ENCODE measurements at places on chromosomes 11 and 22.

GRCh38 chr11:63243533-63243932 is at the start of gene SLC22A25:
Gene SLC22A25 (minus strand): TSS chr11:63243599. CDS start chr11:63229652, 13,947 bp downstream.
- no peak for DNase-seq

- DNase-seq, result peak; percentile 84
Observed at GRCh38 chr11:6618117-6619003, 862 bp downstream of the TPP1 start.

GRCh38 chr11:134519788-134520187 is 107.7 kb upstream of the B3GAT1 start:
- no peak for DNase-seq

- peak; percentile 92 for DNase-seq
Observed at GRCh38 chr22:41668971-41669911, 19.4 kb downstream of the SNU13 start.

DNA sequence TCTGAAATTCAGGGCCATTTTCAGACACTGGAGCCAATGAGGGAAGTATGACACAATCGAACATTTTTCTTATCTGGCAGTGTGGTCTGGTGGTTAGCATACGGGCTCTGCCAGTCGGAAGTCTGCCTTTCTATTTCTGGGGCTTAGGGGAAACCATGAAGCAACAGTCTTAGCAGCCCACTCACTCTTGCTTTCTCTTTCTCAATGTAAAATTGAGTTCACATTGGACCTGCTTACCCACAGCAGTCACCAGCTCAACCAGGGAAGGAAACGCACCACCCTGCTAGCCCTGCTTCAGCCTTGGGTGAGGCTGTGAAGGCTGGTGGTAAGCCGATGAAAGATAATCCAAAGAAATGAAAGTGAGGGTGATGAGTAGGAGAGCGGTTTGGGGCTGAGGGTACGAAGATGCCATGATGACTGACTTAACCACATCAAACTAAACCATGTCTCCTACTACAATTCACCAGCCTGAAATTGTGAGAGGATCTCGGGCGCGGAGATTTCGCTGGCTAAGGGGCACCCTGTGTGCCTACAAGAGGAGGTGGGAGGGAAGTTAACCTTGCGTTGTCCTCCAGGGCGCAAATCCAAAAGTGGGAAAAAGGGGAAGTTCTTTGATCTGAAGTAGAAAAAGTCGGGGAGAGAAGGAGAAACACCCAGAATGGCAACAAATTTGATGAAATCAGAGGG is 2.0 kb upstream of the LMO2 start:
- no peak for DNase-seq

DNA sequence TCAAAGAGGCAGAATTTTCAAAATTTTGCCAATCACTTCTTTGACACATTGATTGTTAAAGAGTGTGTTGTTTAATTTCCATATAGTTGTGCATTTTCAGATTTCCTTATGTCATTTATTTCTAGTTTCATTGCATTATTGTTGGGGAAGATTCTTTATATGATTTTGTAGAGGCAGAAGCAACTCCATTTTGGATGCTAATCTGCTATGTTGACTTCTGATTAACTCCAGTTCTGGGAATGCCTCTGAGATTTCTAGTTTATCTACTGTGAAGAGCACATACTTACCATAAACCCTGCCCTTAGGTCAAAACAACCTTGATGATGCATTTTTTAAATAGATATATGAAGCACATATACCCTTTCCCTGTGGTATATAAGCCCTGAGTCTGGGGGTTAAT is 29.5 kb upstream of the ZBED5 start:
- DNase-seq, result no peak

- DNase-seq, result no peak
Observed at GRCh38 chr11:24163146-24163545, 333.7 kb upstream of the LUZP2 start.

DNA sequence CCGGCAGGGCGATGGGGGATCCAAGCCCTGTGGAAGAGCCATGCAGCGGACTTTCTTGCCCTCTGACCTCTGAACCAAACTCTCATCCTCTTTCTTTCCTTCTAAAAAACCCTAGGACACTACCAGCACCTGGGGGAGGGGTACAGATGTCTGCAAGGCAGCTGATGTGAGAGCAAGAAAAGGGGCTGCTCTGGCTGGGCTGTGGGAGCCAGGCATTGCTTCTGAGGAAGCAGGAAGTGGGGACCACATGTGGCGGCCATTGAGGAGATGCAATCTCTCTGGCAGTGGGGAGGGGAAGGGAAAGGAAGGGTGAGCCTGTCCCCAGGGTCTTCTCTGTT is 36.0 kb downstream of the FAM83F start:
- DNase-seq, result no peak

GRCh38 chr11:69630017-69630416 is 10.9 kb upstream of the CCND1 start:
- no peak for DNase-seq

DNA sequence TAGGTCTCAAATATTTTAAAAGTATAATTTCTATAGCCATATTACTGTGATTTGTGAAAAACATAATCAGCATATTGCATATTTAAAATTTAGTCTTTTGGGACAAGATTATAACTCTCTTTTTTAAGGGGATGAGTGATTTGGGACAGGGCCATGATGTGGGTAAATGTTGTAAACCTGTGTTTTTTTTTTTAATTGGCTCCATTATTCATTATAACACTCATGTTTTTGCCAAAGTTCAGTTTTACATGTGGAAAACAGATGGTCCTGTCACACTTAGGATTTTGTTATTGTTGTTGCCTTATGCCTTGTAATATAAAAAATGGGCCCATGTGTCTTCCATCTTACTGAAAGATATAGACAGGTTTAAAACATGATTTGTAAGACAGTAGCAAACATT is 1413.5 kb upstream of the RAG2 start:
- no peak for DNase-seq

DNA sequence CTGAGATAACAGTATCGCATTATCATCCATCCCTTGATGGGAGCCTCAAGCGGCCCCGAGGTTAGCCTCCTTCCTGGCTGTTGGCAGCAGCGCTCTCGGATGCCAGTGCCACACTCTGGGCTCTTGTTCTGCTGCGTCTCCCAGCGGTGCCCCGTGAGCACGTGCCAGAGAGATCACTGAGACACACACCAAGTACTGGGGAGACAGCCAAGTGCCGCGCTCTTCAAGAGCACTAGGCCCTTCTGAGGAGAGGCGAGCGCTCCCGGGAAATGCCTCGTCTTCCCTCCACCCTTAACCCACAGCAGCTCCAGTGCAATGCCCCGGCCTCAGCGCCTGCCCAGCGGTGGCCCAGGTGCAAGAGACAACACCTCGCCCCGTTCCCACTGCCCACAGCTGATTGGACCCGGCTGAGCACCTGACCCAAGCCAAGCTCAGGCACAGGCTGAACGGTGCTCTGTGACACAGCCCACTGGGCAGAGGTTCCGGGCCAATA is 248.3 kb upstream of the NARS2 start:
- DNase-seq, result no peak

GRCh38 chr22:29689880-29690213 is 30.0 kb upstream of the CABP7 start:
- peak; percentile 33 for DNase-seq

DNA sequence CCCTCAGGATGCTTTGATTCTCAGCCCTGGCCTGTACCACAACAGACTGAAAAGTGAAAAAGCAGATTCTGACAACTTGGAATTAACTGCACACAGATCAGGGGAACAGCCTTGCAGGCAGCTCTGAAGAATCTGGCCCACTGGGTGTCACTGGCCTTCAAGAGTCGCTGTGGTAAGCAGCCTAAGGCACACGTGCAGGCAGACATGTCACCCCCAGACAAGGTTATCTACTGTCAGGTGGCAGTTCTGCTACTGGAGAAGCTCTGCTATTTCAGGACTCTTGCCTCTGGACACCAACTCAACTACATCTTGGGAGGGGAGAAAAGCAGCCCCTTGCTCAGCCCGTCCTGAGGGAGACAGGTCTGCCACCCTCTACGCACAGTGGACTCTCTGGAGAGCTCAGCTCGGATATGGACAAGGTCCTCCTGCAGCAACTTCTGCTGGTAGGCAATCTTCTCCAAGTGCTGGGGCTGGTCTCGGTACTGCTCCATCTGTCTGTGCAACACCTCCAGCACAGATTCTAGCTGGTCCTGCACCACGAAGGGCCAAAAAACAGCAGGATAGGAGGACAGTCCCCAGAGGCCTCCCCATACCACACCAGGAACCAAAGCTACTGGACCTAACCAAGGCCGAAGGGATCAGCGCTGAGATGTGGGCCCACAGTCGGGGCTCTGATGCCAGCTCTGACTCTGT is 63.0 kb downstream of the C11orf58 start:
- no peak for DNase-seq

DNA sequence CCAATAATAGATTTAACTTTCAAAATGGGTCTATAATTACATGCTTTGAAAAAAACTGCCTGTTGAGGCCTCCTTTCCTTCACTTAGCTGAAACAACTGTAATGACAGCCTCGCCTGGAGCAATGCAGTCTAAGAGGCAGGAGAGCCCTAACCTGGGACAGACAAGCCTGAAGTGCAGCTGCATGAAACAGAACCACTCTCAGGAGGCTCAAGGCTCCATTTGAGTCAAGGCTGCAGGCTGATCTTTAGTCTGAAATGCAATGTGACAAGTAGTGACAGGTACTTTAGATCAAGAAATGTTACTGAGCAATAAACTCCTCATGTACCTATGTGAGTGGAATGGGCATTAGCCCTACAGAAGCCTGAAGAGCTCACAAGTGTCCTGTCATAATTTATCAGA is 414.0 kb upstream of the LUZP2 start:
- DNase-seq, result no peak

DNA sequence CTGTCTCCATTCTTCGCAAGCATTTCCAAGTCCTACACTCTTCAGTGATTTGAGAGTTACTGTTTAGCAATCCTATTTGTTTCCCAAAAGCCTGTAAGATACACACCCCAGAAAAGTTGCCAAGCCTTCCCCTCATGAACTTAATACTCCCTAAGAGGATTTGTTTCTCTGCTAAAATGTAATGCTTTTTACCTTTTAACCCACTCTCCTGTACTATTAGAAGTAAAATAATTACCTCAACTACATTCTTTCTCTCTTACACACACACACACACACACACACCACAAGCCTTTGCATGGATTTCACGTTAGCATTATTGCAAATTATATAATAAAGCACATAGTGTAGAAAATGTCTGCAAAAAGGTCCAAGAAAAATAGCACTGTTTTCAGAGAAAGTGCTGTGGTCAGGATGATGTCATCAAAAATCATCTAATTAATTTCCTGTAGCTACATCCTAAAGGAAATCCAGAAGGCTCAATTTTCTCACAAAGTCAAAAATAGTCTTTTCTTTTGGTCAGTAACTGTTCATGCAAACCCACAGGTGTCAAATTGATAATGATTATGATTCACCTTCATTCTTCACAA is 364.1 kb upstream of the PITPNB start:
- peak; percentile 65 for DNase-seq

DNA sequence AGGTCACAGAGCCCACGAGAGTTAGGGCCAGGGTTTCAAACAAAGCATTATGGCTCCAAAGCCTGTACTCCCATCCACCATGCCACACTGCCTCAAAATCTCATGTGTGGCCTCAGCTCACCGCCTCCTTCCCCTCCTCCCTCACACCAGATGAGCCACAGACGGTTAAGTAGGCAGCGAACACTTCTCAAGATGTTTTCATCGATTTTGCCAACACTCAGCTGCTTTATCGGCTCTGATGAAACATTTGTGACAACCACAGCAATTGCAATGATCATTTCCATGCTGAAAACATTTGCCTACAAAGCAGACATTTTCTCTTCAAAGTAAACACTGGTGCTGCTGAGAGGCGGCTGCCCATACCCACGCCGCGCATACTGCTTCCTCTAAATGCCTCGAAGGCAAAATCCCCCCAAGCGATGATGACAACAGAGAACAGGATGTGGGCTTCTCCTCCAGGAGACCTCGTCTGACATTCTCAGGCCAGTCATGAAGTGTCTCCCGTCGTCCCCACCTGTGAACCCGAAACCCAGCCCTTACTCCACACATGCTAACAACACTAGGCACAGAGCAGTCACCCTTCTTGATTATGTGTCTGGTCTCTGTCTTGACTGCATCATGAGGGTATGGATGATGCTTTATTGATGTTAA is 599.2 kb downstream of the SOX6 start:
- no peak for DNase-seq

GRCh38 chr11:13694115-13694514 is 25.6 kb downstream of the FAR1 start:
- DNase-seq, result no peak

DNA sequence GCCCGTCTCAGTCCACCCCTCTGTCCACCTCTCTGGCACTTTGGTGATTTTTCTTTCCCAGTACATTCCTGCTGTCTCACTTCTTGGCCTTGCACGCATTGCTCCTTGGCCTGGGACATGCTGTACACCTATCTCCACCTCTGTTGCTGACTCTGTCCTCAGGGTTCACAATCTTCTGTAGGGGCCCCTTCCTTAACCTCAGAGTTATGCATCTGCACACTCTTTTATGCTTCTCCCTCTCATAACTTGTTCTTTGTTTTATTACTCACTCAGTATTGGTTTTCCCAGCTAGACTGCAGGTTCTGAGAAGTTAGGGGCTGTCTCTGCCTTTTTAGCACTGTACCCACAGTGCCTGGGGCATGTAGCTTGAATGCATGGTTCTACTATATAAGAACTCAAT is 139.1 kb upstream of the MTMR2 start:
- DNase-seq, result no peak

GRCh38 chr11:66317723-66318599 is 1.1 kb upstream of the CD248 start:
- peak; percentile 78 for DNase-seq

- no peak for DNase-seq
Observed at GRCh38 chr11:34209809-34210208, 104.4 kb downstream of the NAT10 start.

DNA sequence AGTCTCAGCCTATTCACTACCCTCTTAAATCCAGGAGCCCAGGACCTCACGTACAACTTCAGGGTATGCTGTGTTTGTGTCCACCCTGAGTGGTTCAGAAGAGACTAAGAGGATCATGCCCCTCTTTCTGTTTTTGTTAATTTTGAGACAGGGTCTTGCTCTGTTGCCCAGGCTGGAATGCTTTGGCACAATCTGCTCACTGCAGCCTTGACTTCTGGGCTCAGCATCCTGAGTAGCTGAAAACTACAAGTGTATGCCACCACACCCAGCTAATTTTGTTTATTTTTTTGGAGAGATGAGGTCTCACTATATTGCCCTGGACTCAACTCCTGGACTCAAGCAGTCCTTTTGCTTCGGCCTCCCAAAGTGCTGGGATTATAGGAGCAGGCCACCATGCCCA is 118.5 kb downstream of the NAT10 start:
- DNase-seq, result no peak

- DNase-seq, result no peak
Observed at GRCh38 chr22:46041642-46042041, 64.7 kb upstream of the WNT7B start.

DNA sequence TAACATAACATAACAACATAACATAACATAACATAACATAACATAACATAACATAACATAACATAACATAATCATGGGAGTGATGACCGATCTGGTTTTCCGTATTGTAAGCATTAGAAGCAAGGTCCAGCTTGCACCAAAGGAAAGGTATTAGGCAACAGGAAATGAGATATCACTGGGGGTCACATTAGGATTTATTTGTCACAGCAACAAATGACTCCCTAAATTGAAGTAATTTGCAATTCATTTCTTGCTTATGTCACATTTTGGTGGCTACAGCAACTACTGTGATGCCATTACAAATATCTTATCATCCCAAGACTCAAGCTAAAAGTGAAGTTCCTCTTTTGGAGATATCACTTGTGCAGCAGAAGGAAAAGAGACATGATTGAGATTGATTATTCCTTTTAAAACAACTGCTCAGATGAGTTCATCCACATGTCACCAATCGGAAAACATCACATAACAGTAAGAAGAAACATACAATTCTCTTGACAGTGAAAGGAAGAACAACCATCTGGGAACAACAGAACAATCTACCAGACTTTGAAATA is 1331.1 kb upstream of the RAG2 start:
- DNase-seq, result no peak

- DNase-seq, result no peak
Observed at GRCh38 chr22:48898524-48899250, 929.0 kb downstream of the BRD1 start.
